ENCODE measurements at places on chromosomes 5 and 9.

GRCh38 chr5:39164016-39164415, 55.3 kb downstream of the FYB1 start:
- peak; percentile 56 for DNase-seq

DNA sequence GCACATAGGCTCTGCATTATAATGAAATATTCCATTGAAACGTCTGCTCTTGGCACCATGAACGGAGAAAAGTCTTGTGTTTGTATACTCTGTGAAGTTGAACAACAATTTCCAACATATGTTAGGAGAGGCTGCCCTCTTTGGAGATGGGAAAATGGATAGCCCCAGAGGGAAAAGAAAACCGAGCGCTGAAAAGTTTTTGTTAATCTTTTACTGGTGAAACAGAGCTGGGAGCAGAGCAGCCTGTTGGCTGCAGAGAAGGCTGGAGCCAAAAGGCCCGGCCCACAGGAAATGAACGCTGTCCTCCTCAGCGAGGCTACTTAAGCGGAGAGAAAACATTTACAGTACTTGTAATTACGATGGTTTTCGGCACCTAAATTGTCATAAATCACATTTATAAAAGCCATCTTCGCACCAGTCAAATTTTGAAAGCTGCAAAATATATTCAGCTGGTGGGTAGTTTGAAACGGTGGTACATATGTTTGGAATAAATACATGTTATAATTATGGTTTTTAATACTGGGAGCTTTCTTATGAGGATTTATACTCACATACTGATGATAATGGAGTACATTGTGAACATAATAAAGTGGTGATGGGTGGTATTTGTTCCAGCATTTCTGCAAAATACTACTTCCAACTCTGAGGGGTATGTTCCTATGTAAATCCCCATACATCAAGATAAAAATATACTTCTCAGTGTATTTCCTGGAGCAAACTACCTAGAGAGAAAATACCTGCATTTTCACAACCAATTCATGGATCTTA, 129.6 kb upstream of the CNTLN start:
- no peak for DNase-seq

- no peak for DNase-seq
Observed at GRCh38 chr9:20925256-20926045, 106.0 kb downstream of the HACD4 start.

DNA sequence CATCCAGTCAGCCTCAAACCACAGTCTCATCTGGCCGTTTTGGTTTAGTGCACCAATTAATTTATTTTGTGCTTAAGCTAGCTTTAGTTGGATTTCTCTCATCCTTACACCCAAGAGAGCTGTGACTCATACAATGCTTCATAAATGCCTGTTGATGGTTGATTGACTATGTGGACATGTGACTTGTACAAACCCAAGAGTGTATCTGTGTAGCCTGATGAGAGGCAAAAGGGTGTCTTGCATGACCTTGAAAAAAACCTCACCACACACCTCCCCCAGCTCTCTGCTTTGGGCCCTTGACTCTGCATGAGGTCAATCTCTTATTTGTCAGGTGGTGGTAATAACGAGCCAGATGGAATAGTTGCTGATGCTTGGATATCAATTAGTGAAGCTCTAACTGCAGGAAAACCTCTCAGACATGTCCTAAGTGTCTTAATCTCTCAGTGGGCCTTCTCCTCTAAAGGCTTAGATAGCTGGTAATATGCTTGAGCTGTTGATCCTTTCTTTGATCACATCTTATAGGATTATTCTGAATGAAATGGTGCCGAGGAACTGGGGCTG, 10.6 kb upstream of the GLRA1 start:
- no peak for DNase-seq

- no peak for DNase-seq
Observed at GRCh38 chr9:129558551-129559505, 62.1 kb downstream of the C9orf50 start.

Data from stimulated activated CD8-positive, alpha-beta memory T cell treated with anti-CD3 and anti-CD28 coated beads, Interleukin-4, amount 100 ng/mL, for 48 hours (primary cell).